NAMALWA (cell line): ENCODE measurements at places on chromosomes 2 and 18.

- no peak for DNase-seq
Measured at GRCh38 chr18:24075767-24076597, 61.4 kb downstream of the TTC39C start.

DNA sequence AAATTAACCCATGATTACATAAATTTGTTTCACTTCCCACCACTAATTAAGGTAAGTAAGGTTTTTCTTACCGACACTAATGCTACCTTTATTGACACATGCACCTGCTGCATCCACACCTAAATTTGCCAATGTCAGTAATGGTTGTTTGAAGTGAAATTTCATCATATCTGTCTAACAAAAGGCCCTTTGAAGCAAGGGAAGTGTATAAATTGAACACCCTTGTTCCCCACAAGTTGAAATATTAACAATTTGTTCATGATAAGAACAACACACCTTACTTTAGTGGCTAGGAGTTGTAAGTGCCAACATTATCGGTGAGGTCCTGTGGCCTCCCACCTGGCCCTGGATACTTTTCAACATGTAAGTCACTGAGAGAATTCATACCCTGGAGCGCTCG is 116.3 kb upstream of the CDCA7 start:
- DNase-seq = no peak

DNA sequence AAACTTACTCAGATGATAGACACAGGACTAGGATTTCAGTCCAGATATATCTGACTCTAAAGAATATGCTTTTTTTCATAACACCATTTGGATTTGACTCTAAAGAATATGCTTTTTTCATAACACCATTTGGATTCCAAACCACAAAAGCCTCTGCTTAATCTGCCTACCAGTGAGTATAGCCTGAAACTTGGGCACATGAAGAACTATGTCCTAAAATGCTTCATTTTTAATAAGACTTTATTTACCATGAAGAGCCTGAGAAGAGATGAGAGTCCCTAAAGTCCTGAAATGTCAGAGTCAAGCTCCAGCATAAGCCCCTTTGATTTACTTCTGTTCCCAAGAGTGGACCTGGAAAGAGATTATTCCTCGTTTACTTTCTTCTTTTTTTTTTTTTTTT is 54.5 kb upstream of the STPG4 start:
- no peak for DNase-seq

DNA sequence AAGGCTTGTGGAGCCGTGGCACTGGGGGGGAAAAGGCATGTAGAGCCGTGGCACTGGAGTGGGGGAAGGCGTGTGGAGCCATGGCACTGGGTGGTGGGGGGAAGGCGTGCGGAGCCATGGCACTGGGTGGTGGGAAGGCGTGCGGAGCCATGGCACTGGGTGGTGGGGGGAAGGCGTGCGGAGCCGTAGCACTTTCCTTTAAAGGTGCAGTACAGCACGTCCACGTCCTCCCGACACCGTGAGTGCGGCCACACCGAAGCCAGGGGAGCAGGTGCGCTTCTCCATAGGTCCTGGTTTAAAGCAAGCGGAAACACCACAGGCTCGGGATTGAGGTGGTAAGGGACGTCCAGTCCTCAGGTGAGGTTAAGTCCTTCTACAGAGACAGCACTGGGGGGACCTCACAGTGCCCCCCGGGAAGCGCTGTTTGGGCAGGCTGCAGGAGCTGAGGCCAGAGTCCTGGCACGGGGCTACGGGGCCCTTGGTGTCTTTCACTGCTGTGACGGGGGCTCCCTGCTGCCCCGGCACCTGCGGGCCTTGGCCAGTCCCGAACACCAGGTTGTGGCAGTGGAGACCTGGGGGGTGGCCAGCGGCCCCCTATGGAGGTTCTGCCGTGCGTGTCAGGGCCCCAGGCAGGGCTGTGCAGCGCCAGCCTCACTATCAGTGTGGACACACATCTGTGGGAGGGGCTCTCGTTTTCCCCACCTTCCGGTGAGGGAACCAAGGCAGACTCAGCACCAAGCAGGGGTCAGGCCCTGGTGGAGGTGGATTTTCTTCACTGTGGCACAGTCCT is 93.0 kb upstream of the CTDP1 start:
- DNase-seq = no peak

- no peak for DNase-seq
Measured at GRCh38 chr2:105183555-105184323, 57.8 kb upstream of the GPR45 start.

- no peak for DNase-seq
Measured at GRCh38 chr2:237594514-237594871, 4.0 kb upstream of the RAB17 start.

DNA sequence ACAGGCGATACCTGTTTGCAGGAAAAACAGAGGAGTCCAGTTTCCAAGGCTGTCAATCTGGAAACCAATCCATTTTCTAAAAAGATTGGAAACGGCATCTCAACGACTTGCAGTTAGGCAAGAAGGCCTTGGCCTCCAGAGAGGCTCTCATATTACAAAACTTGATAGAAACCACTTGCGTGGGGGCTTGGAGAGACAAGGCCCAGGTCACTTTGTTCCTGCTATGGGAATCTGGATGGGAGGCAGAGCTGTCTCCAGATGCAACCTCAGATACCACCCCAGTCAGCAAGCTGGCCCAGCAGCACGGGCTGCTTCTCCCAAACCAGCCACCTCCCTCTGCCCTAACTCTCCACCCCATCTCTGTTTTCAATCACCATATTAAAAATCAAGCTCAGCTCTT is 298.8 kb downstream of the TNS1 start:
- no peak for DNase-seq

- no peak for DNase-seq
Measured at GRCh38 chr2:166627893-166628292, 133.8 kb upstream of the SCN7A start.

DNA sequence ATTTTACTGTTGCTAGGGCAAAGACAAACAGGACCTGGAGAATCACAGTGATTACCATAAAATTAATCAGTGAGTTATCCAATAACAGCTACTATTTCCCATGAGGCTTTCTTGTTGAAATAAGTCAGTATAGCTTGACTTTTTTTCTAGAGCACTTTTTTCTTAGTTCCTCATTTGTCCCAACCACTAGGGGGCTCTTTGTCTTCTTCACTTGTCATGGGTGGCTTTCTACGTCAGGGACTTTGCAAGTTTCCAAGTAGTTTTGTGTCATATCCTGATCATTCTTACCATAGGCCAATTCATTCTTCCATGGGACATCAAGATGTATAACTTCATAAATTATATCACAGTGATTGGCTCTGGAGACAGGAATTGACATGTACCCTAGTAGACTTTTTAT is 1019.6 kb upstream of the PIK3C3 start:
- peak; percentile 64 for DNase-seq

DNA sequence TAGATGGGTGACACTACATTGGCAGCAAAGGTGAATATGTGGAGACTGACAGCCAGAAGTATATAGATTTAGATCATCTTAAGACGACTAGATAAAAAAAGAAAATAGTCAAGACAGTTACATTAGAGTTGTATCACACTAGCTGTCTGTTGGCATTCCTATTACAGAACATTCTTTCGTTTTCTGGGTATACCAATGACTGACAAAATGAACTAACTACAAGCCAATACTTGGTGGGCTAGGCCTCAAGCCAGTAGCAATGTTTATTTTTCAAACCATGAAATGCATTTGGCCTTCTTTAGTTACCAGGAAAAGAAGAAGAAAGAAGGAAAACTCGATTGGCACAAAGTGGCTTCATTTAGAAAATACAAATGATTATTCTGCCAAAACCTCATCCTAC is 944.9 kb upstream of the ZEB2 start:
- DNase-seq = no peak

DNA sequence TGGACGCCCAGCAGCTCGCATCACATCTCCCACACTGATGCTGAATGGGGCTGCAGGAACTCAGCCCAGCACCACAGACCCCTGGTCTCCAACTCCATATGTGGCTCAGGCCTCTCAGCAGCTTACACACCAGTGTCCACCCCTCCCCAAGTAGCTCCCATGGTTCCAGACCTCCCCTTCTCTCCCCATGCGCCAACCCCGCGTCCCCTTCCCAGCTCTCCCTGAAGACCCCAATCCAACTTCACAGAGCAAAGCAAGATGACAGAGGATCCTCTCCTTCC is 188.9 kb downstream of the SH3BP4 start:
- DNase-seq = no peak

- no peak for DNase-seq
Measured at GRCh38 chr18:75265872-75266271, 55.3 kb downstream of the TSHZ1 start.

DNA sequence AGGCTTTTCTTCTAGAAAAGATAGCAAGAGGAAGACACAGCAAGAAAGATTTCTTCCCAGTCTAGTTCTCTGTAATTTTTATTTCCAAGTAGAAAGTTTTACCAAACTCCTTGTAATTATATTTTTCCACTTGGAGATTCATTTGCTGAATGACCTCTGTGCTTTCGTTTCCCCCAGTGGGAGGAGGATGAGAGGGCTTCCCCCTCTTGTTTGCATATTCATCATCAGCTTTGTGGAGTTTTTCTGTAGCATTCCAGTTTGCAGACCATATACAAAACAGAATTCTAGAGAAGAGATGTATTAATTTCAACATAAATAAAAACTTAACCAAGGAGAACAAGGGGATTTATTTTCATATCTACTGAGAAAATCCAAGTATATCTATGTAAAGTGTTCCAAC is 51.3 kb downstream of the RMDN2 start:
- no peak for DNase-seq

- DNase-seq = no peak
Measured at GRCh38 chr2:43327119-43327518, 100.7 kb upstream of the ZFP36L2 start.

- DNase-seq = no peak
Measured at GRCh38 chr18:5995626-5996025, 100.3 kb upstream of the TMEM200C start.

GRCh38 chr18:60279391-60279790 is 93.2 kb downstream of the MC4R start:
- DNase-seq = no peak

- DNase-seq = no peak
Measured at GRCh38 chr2:188189356-188189755, 102.3 kb upstream of the GULP1 start.

GRCh38 chr2:183487326-183487725 is 363.1 kb downstream of the NUP35 start:
- no peak for DNase-seq

GRCh38 chr2:149155196-149155969 is 116.9 kb downstream of the LYPD6B start:
- DNase-seq = no peak
